NCI-H748 treated with DMSO at 0.1 percent for 48 hours (cell line): ENCODE measurements at places on chromosomes 13 and 19.

DNA sequence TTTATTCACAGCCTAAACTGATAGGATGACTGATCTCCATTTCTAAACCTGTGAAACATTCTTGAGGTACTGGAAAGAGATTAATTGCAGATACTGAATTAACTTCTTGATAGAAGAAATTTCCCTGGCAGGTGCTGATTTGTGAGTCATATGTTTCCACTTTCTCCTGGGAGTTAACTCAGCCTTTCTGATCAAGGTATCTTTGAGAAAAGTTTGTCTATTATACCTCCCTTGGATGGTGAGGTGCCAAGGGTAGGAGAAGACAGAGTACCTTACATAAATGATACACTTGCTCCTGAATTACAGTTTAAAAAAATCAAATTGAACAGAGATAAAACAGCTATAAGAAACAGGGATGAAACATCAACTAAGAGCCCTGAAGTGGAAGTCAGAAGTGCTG is 123.0 kb downstream of the RGCC start:
- no peak for DNase-seq

GRCh38 chr13:21445759-21446158 is 13.3 kb downstream of the ZDHHC20 start:
- no peak for DNase-seq

GRCh38 chr13:52983836-52984235 is 44.8 kb upstream of the OLFM4 start:
- DNase-seq, result no peak

- no peak for DNase-seq
These were observed 32.7 kb upstream of the FLT1 start for GRCh38 chr13:28527629-28528028.

- no peak for DNase-seq
These were observed 544.6 kb downstream of the SLITRK6 start for GRCh38 chr13:85254641-85255040.

DNA sequence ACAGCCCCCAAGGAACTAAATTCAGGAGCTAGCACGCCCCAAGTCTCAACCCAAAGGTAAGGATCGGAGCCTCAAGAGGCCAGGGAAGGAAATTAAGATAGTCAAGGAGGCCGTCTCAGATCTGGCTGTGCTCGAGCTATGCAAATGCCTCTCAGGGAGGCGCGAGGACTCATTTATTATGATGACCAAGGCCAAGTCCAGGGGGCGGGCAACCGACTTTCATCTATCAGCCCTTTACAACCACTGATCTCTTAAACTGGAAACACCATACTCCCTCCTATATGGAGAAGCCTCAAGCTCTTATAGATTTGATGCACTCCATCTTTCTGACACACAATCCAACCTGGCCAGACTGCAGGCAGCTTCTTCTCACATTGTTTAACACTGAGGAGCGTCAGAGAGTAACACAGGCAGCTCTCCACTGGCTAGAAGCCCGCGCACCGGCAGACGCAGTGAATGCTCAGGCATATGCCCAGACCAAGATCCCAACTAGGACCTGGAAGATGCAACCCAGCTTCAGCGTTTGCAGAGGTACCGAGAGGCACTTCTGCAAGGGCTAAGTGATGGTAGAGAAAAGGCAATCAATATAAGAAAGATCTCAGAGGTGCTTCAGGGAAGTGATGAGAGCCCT is 9.6 kb upstream of the SLC15A1 start:
- DNase-seq, result no peak

DNA sequence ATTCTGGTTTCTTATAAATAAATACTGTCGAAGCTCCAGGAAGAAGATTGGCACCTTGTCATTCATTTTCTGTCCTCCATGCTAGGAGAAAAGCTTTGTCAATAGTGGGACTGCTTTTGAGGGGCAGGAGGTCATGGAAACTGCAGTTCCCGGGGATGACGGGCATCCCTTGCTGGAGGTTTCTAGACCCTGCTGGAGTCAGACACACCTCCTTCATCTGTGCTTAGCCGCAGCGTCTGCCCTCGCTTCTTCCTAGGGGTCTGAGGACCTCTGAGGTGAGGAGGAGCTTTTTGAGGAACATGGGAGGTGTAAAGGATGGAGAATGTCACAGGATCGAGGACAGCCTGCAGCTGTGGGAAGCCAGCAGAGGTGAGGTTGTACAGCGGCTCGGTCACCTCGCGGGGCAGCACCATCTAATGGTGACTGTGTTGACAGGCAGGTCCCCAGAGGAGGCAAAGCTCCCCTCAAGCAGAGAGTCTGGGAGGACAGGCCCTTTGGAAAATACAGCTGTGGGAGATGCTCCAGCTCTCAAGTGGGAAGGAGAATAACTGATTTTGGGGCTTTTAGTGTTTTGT is 172.7 kb upstream of the RNF113B start:
- DNase-seq, result no peak

DNA sequence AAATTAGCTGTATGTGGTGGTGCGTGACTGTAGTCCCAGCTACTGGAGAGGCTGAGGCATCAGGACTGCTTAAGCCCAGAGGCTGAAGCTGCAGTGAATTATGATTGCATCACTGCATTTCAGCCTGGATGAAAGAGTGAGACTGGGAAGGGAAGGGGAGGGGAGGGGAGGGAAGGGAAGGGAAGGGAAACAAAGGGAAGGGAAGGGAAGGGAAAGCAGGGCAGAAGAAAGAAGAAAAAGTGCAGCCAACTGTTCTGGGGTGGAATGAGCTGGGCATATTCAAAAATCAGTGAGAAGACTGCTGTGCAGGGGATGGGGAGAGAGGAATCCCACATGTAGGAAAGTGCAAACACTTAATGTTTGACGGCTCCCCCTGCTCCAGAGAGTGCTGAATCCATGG is 905.5 kb downstream of the UQCRFS1 start:
- no peak for DNase-seq
